Fibroblast of pulmonary artery (primary cell): ENCODE measurements at places on chromosomes 12 and 14.
A peak's percentile ranks its signal among the peaks of the same experiment; 100 is the strongest.

GRCh38 chr14:36505892-36506731, 13.9 kb downstream of the NKX2-1 start:
- DNase-seq: no peak

DNA sequence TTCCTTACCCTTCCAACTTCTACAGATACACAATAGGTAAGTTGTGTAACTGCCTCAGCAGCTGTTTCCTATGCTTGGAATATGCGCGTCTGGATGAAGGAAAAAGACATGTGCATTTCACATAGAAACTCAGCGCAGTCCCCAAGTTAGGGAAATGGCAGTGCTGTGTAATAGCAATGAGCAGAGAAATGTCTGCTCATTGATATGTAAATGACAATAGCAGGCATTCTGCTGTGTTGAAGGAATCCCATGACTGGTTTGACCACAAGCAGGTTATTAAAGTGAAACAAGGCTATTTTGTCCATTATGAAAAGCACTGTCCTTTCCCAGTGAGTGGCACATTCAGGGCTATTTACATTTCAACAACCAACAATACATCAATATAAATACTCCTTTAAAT, 106.6 kb downstream of the BTG1 start:
- no peak for DNase-seq

- no peak for DNase-seq
These were observed 592.5 kb upstream of the FLRT2 start for GRCh38 chr14:84937449-84937848.

GRCh38 chr12:64218597-64218996, 3.5 kb downstream of the KICS2 start:
- DNase-seq: no peak

GRCh38 chr12:46100551-46101484, 110.4 kb upstream of the SCAF11 start:
- DNase-seq: no peak

- no peak for DNase-seq
These were observed 20.2 kb downstream of the VPS37B start for GRCh38 chr12:122875590-122876220.

- no peak for DNase-seq
These were observed 11.3 kb downstream of the KIF26A start for GRCh38 chr14:104149617-104150135.

DNA sequence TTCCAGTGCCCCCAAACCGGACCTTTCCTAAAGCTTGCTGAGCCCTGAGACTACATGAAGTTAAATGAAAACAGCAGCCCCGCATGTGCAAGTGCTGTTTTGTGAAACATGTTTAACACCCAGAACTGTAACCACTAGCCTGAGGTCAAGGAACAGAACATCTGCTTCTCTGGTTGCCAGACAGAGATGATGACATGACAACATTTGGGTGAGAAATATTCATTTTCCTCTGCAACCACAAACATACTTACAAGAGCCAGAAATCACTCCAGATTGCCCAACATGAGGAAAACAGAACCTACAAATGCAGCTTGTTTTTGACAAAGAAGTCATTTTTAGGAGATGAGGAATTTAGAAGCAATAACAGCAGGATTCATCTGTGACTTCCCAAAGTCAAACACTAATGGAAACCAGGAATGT, 110.4 kb downstream of the BCAT1 start:
- DNase-seq: peak; percentile 95

DNA sequence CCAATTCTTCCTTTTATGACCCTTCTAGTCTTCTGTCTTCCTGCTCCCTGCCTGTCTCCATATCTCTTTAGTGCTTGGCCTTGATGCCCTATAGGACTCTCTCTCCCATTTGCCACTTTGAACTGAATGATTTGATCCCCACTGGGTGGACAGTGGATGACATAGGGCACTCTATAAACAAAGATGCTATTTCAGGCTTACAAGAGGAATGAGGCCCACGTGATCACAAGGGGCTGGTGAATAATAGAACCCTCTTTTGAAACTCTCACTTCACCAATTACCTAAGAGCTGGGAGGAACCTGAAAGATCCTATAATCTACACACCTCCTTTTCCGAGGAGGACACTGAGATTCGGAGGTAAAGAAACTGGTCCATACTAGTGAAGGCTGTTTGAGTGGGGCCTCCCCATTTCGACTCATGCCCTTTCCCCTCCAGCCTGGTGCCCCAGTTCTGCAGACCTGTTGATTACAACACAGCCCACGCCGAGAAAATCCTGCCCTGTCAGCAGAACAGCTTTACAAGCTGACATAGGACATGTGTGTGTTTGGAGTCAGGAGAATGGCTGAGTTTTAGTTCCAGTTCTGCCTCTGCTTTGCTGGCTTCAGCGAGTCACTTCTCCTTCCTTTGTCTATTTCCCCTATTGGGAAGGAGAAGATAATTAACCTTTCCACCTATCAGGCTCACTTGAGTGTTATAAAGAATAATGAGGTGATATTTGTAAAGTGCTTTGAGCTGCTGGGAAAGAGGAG, 400.3 kb downstream of the ZFP36L1 start:
- DNase-seq: peak; percentile 35

DNA sequence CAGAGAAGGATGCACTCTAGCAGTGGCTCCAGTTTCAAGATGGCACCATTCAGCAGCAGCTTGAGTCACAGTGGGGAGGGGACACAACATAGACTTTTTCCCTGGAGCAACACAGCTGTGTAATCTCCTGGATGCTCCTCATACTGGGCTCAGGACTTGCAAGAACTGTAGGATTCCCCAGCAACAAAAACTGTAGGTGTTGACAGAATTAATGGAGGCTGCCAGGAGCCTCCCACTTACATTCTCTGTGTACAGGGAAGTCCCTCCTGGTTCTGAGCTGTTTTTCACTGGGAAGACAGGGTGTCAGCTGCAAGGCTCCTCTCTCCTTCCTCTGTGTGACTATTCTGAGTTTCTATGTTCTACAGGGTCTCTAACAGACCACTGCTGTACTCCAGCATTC, 217.9 kb downstream of the KIF21A start:
- DNase-seq: peak; percentile 52

- no peak for DNase-seq
These were observed 1052.9 kb downstream of the TMTC2 start for GRCh38 chr12:83739607-83740006.
